ENCODE measurements at places on chromosomes 5 and 9.

DNA sequence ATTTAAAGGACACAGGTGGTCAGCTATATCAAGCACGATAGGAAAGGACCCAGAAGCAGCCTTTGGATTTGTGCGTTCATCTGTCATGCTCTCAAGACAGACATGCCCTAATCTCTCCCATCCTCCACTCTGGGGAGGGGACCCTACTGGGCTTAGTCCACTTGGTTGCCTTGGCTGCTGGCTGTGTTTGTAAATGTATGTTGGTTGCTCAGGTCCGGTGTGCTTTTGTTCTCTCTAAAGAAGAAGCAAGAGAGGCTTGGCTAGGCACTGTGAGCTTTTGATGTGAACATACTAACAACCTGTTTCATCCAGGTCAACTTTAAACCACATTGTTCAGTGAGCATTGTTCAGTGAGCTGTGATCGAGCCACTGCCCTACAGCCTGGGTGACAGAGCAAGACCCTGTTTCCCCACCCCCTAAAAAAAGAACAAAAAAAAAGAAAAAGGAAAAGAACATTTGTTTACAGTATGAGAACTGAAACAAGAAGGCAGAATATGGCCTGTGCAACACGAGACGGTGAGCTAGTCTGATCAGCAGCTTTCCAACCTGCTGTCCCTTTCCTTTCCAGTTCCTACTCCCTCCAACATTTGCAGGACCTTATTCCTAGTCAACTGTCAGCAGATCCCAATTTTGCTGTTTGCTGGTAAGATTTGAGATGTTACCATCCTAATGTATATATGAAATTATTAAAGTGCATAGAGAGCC is 228.3 kb downstream of the ARHGAP26 start:
- no peak for DNase-seq

GRCh38 chr9:38160613-38161215 is 91.7 kb upstream of the SHB start:
- peak; percentile 28 for DNase-seq

- DNase-seq, result no peak
Measured at GRCh38 chr5:129766798-129767197, 18.9 kb downstream of the MINAR2 start.

DNA sequence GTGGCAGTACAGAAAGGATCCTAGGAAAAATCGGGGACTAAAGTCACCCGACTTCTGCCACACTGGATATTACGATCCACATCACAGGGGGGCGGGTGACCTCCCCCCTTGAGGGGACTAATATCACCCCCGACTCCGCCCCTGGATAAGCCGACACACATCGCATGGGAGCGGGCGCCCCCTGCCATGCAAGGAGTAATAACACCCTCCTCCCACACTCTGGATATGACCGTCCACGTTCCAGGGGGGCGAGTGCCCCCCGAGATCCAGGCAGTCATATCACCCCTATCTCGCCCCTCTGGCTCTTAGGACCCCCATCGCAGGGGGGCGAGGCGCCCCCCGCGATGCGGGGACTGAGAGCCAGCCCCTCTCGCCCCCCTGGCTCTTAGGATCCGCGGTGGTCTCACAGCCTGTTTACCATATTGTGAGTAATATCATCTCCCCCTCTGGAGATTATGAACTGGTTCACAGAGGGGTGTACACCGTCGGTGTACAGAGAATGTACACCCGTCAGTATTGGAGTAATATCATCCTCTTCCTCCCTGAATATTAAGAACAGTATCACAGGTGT is 423.0 kb downstream of the DIRAS2 start:
- no peak for DNase-seq

- peak; percentile 66 for DNase-seq
Measured at GRCh38 chr5:96691503-96692303, 29.5 kb downstream of the CAST start.

GRCh38 chr9:86670536-86670935 is 276.8 kb downstream of the GAS1 start:
- no peak for DNase-seq

- no peak for DNase-seq
Measured at GRCh38 chr5:137407090-137407489, 92.0 kb downstream of the SPOCK1 start.

Measured in foreskin fibroblast (primary cell).